ENCODE measurements at places on chromosomes 6 and 20.
A peak's percentile ranks its signal among the peaks of the same experiment; 100 is the strongest.

DNA sequence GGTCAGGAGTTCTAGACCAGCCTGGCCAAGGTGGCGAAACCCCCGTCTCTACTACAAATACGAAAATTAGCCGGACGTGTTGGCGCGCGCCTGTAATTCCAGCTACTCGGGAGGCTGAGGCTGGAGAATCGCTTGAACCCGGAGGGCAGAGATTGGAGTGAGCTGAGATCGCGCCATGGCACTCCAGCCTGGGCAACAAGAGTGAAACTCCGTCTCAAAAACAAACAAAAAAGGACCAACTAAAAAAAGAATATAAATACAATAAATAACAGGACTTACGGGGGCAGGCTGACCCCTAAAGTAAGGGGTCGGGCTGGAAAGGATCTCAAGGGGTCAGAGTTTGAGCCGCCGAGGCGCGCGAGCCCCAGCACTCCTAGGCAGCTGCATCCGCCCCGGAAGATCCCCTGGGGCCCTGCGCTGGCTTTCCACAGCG, 509 bp upstream of the TPD52L2 start:
- no peak for DNase-seq

GRCh38 chr20:12902992-12903391, 105.8 kb upstream of the SPTLC3 start:
- no peak for DNase-seq

DNA sequence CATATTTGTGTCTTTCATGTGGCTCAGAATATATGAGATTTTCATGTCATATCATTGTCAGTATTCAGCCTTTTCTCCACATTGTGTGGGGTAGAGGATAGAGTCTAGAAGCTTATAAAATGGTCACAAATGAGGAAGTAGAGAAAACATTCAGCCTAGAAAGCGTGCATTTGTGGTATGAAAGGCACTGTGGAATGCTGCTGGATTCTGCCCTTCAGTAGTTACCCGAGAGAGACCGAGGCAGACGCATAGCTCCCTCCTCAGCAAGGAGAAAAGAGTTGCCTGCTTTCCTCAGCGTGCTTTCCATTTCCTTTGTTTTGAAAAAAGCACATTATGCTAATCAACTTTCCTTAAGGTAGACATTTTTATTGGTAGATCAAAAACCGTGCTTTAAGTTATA, 28.7 kb downstream of the MYB start:
- DNase-seq, result no peak

DNA sequence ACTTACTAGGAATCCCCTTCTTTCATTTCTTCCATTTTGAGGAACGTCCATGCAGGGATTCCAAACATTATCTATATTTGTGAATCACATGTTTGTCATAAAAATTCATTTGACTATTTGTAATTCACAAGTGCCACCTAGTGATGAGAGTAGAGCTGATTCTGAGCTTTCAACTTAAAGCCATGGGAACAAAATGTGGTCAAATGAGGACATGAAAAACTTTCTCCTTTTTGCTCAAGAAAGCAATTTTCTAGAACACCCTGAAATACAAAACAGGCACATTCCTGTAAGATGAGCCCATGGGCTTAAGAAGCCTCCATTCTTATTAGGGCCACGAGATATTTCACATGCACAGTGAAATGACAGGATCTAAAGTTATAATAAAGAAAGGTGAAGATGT, 12.3 kb downstream of the MAP3K7 start:
- DNase-seq, result no peak

- DNase-seq, result no peak
These were observed 99.5 kb upstream of the SIRPG start for GRCh38 chr20:1757072-1757471.

- DNase-seq, result no peak
These were observed 121.3 kb upstream of the PTPN1 start for GRCh38 chr20:50388733-50389437.

GRCh38 chr6:48813836-48814235, 649.2 kb downstream of the MMUT start:
- DNase-seq, result no peak

GRCh38 chr6:51778666-51779065, 308.7 kb downstream of the PKHD1 start:
- DNase-seq, result no peak

- DNase-seq, result no peak
These were observed 83.2 kb upstream of the EYA4 start for GRCh38 chr6:133157995-133158394.

- no peak for DNase-seq
These were observed 12.2 kb upstream of the SHLD1 start for GRCh38 chr20:5737966-5738365.

DNA sequence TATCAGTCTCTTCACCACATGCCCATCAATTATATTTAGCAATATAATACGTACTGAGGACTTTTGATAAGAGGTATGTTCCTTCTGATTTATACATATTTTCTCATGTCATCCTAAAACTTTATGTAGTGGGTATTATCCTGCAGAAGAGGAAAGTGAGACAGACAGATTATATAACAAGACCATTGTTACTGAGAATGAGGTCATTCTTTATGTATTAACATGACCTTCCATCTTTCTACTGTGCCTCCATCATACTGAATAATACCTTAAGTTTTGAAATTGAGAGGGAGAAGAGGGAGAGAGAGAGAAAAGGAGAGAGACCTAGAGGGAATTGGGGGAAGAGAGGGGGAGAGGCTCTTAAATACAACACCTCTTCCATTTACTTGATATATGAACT, 90.9 kb upstream of the CARMIL1 start:
- no peak for DNase-seq

GRCh38 chr6:18425218-18425617, 38.1 kb downstream of the RNF144B start:
- no peak for DNase-seq

- no peak for DNase-seq
These were observed 31.9 kb downstream of the GMPR start for GRCh38 chr6:16270178-16270794.

GRCh38 chr6:155067956-155068615, 73.0 kb downstream of the TIAM2 start:
- no peak for DNase-seq

DNA sequence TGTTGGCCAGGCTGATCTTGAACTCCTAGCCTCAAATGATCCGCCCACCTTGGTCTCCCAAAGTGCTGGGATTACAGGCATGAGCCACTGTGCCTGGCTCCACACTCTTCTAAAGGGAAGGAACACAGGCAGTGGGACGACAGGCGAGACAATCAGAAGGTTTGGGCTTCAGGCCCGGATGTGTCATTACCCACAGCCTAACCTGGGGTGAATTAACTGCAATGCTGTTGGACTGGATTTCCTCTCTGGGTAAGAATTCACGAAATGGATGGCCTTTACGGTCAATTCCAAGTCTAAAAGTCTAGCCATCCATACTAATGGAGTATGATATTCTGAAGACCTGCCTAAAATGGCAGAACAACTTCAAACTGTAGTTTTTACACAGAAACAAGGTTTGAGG, 83.7 kb upstream of the CCDC28A start:
- DNase-seq, result no peak

GRCh38 chr6:146258206-146258605, 229.3 kb downstream of the GRM1 start:
- no peak for DNase-seq

DNA sequence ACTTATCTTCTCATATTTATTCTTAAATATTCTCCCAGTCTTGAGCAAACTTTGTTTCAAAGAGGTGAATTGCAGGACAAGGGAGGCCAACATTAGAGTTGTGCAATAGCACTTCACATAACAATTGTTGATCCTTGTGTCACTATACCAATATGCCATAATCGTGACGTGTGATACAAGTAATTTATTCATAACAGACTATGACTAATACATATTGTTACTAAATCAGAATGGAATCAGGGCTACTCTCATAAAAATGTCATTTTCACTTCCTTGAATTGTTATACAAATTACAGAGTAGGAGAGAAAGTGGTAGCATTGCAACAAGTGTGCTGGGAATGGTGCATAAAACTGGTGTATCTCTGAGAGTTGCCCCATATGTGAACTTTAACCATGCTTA, 37.2 kb upstream of the PLCB1 start:
- no peak for DNase-seq

DNA sequence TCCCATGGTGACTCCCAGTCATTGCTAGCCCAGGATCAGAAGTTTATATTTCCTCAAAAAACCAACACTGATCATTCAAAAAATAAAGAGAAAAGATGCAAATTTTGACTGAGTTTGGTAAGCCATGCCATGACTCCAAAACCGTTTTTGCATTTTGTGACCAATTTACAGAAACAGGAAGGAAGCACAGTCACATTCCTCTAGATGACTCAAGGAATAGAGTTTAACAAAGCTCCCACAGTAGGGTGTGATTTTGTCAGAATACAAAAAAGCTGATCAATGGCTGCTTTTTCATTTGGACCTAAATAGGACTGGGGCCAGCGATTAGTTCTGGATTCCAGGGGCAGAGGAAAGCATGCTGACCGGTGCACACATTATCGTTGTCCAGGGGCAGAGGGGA, 179.4 kb upstream of the AFDN start:
- DNase-seq, result no peak

DNA sequence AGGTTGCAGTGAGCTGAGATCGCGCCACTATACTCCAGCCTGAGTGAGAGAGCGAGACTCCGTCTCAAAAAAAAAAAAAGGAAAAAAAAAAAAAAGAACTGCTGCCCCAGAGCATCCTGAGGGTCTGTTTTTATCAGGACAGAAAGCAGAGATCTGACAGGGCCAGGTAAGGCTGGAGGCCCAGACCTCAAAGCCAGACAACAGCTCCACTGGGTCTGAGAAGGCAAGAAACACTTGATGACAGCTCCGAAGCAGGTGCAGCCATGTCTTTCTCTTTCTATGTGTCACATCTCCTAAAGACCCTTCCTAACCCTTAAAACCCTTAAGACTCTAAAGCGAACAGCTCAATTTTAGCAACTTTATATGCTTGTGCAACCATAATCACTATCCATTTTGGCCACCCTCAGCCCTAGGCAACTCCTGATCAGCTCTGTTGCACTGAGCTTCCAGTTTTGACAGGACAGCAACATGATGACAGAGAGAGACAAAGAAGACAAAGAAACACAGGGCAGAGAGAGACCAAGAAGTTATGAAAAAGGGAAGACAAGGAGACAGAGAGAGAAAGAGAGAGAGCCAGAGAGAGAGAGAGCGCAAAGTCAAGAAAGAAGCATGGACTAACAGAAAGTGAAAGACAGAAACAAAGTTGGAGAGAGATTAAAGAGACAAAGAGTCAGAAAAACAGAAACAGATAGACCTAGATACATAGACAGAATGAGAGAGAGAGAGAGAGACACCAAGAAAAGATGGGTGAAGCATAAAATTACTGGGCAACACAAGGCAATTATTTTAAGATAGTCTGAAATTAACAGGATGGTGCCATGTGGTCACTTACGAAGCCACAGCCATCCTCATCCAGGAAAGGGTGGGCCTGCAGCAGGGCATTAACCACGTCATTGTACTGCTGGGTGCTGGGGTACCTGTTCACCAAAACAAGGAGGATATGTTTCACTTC, 39.2 kb downstream of the SAMD3 start:
- DNase-seq, result peak; percentile 20

- DNase-seq, result no peak
These were observed 25.5 kb downstream of the CLIC5 start for GRCh38 chr6:45990162-45990561.

DNA sequence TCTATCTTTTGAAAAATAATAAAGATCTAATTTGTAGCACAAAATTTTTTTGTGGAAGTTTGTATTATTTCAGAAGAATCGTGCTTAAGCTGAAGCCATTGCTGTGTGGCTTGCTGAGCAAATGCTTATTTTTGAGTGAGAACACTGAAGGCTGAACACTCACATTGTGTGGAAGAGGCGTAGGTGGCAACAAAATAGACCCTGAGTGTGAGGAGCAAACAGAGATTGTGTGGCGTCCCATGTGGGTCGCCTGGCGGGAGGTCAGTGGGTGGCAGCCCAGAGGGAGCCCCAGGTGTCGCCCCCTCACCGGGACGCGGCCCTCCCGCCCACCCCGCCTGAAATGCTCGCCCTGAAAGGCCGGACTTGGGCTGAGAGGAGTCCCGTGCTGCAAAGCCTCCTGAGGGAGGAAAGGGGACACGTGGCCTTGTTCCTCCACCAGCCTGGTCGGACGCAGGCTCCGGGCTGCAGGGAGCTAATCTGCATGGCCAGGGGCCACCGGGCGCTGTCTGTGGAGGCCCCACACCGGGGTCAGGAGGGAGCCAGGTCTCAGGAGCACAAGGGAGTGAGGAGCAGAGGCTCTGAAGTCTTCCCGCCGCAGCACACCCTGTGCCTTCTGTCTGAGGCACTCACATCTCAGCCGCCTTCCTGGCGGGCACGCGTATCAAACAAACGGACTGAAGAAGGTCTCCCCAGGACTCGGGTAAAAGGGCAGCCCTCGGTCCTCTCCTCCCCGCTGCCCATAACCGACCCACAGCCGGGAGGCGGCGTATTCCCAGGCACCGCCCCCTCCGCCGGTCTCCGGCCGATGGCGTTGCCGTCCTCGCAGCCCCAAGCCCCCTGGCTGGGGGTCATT, 15.9 kb downstream of the DDO start:
- DNase-seq, result no peak

GRCh38 chr6:39040080-39040673, 8.4 kb upstream of the GLP1R start:
- no peak for DNase-seq

DNA sequence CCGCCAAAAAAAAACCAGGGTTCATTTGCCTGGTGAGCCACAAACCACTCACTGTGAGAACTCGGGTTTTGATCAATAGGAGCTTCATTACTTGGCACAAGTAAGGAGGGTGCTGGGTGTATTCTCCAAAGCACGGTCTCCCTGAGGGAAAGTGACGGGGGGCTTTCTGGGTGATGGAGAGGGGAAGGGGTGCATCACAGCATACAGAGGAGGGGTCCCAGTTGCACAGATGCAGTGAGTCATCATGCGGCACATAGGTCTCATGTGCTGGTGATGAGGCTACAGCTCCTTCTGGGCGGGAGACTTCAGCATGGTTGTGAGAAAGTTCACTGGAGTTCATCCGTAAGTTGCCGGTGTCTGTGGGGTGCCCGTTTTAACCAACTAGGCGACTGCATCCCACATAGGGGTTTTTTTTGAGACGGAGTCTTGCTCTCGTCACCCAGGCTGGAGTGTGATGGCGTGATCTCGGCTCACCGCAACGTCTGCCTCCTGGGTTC, 36.2 kb downstream of the SUN5 start:
- peak; percentile 36 for DNase-seq

GRCh38 chr6:42212442-42212841, 5.2 kb downstream of the MRPS10 start:
- no peak for DNase-seq

- DNase-seq, result no peak
These were observed 5.6 kb upstream of the KLHL31 start for GRCh38 chr6:53671111-53671510.

DNA sequence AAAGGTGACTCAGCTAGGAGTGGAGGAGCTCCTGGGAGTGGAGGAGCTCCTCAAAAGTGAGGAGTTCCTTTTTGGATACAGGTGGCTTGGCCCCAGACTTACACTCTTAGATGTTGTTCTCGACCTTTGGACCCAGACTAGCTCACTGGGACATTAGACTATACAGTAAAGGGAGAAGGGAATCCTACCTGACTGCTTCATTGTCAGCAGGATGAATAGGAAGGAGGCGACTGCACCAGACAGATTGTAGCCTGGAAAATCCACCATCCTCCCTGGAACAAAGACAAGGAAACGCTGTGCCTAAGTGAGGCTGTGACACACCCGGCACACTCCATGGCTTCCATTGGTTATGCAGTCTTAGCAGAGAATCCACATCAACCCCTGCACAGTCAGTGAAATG, at the start of gene BTNL2:
Gene BTNL2 (minus strand): TSS at position 325 of the 400 bp plus-strand sequence. CDS start 58 bp downstream, at position 267.
- DNase-seq, result no peak
